ENCODE measurements at places on chromosomes 1 and 21. TPM values are rescaled to one million over a fixed set of nuclear protein-coding genes. Genes with fewer than 3 reads are reported as not detected.

PLA2G2D gene
- not detected for total RNA-seq

DNA sequence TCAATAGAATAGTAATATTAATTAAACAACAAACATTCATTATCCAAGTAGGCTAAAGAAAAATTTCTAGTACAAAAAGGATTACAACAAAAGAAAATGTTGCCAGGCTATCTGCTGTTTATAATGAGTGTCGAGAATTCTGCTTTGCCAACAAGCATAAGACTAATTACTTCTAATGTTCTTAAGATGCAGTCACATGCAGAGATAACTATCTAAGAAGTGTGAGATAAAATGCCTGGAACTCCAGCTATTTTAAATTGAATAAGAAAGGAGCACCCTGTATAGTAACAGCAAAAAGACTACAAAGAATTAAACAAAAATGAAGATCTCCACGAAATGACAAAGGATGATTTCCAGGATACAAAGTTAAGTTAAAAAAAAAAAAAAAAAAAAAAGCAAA is 59.9 kb downstream of the APP start:
- H3K4me1 ChIP-seq: peaks cover 17% of the 10 kb centered on the region
- no peak for DNase-seq
- peaks cover 34% of the 10 kb centered on the region for H3K36me3 ChIP-seq
- no peak overlapping the region for H3K4me3 ChIP-seq
- no peaks in the 10 kb centered on the region for H3K27me3 ChIP-seq

- H3K4me3 ChIP-seq: no peak overlapping the region
- DNase-seq: no peak
- no peak overlapping the region for H3K27ac ChIP-seq
Measured at GRCh38 chr1:2151911-2152310, 42.7 kb downstream of the FAAP20 start.

GRCh38 chr21:35190201-35190701 is 141.1 kb upstream of the RUNX1 start:
- no peak overlapping the region for H3K4me3 ChIP-seq
- DNase-seq: no peak
- peaks cover 27% of the 10 kb centered on the region for H3K4me1 ChIP-seq

DNA sequence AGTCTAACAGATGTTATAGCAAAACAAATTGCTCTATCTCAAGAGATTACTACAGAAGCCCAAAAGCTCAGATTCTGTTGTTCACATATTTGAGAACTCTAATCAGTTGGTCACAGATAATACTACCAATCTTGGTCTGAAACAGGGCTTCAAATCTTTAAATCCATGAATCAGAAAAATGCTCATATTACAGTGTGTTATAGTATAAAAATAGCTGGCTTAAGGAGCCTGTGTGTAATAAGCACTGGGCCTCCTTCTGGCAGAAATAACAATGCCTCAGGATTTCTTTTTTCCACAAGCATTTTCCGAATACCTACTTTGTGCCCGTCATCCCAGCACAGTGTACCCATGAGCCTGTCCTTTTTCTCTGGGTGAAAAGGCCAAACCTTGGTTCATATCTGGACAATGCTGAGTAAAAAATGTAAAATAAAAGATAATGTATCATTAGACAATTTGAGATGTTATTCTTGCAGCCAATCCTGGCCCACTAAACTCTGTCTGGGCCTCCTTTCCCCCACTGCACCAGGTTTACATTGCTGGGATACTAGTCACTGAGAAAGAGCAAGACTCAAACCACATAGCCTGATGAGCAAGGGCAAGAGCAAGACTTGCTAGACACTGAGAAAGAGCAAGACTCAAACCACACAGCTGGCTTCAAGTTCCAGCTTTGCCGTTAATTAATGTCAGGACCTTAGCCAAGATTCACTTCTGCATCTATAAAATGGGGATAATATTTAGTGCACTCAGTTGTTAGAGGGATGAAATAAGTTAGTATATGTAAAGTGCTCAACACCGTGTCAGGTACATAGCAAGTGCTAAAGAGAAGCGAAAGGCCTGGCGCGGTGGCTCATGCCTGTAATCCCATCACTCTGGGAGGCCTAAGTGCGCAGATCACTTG is 17.0 kb upstream of the ADAR start:
- peaks cover 14% of the 10 kb centered on the region for H3K4me1 ChIP-seq
- H3K27ac ChIP-seq: no peak overlapping the region
- no peaks in the 10 kb centered on the region for H3K27me3 ChIP-seq
- DNase-seq: no peak
- peak overlapping the region; percentile 24 for H3K4me3 ChIP-seq

Data from mesothelial cell of epicardium (in vitro differentiated cells).